Endothelial cell (in vitro differentiated cells): ENCODE measurements at places on chromosomes 4 and X. TPM values are rescaled to one million over a fixed set of nuclear protein-coding genes. Genes with fewer than 3 reads are reported as not detected.

- H3K27me3 ChIP-seq, result peaks cover 2% of the 10 kb centered on the region
- no peak overlapping the region for H3K27ac ChIP-seq
- no peak overlapping the region for H3K4me3 ChIP-seq
- H3K36me3 ChIP-seq, result no peaks in the 10 kb centered on the region
Observed at GRCh38 chrX:71859637-71860036, 51.0 kb upstream of the NHSL2 start.

DNA sequence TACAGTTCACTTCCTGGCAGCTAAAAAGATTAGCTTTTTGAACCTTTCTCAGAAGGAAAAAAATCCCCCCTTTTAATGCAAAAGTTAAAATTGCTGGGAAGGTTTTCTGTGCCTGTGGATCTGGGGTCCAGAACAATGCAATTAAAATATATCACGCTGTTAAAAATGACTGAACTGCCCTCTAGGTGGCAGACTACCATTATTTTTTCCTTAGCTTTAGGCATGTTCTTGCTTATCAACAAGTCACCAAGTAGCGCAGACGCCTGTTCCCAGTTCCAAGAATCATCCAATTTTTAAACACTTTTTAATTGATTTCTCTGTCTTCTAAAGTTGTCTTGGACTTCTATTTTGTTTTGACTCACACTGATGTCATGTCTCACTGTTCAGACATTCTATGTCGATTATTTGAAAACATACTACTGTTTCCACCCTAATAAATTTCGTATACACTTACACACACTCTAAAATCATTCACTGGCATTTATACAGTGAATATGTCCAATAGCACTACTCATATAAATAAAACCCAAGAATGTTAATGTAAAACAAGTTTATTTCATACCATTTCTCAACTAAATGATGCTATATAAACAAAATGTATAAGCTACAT lies 661.6 kb downstream of the RAPGEF2 start:
- no peaks in the 10 kb centered on the region for H3K27me3 ChIP-seq
- DNase-seq, result peak; percentile 50
- no peaks in the 10 kb centered on the region for H3K36me3 ChIP-seq
- H3K4me3 ChIP-seq, result no peak overlapping the region
- H3K4me1 ChIP-seq, result no peaks in the 10 kb centered on the region

DNA sequence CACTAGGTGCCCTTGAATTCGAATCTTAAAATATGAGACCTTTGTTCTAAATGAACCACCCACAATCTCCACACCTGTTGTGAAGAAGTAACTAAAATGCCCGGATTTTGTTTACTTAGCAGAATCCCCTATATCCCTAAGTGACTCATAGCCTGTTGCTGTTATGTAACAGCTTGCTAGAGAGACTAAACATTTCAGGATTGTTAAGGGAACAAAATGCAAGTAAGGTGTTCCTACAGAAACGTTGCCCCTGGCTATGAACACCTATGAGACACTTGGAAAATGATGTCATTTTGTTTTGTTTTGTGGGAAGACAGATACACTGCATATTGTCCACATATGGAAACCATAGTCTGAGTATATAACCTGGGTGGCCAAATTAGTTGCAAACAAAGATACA lies 24.2 kb upstream of the MXRA5 start:
- peaks cover 3% of the 10 kb centered on the region for H3K27me3 ChIP-seq
- no peak overlapping the region for H3K4me3 ChIP-seq
- H3K36me3 ChIP-seq, result no peaks in the 10 kb centered on the region

- no peak overlapping the region for H3K27ac ChIP-seq
- H3K27me3 ChIP-seq, result no peaks in the 10 kb centered on the region
- H3K4me3 ChIP-seq, result no peak overlapping the region
- peaks cover 13% of the 10 kb centered on the region for H3K4me1 ChIP-seq
- DNase-seq, result no peak
Observed at GRCh38 chr4:177509226-177509745, 67.0 kb upstream of the AGA start.

DNA sequence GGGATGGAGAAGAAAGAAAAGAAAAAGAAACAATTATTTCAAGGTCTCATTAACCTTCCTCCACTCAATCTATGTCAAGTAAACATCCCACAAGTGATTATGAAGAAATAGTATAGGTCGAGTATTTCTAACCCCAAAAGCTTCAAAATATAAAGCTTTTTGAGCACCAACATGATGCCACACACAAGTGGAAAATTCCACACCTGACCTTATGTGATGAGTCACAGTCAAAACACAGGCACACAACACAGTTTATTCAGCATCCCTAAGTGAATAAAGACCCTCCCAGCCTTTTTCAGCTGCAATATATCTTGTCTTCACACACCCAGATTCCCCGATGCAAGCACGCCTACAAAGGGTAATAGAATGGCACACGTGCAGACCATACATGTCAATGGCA lies 51.7 kb upstream of the VEGFC start:
- H3K36me3 ChIP-seq, result no peaks in the 10 kb centered on the region
- H3K27me3 ChIP-seq, result no peaks in the 10 kb centered on the region
- no peak overlapping the region for H3K27ac ChIP-seq

The TCEAL6 gene
- not detected for total RNA-seq

- H3K27ac ChIP-seq, result no peak overlapping the region
- no peak for DNase-seq
- H3K4me3 ChIP-seq, result no peak overlapping the region
- H3K27me3 ChIP-seq, result peaks cover 3% of the 10 kb centered on the region
- H3K36me3 ChIP-seq, result no peaks in the 10 kb centered on the region
- peaks cover 8% of the 10 kb centered on the region for H3K4me1 ChIP-seq
Observed at GRCh38 chr4:53925050-53925605, 139.3 kb downstream of the CHIC2 start.

- H3K4me1 ChIP-seq, result peaks cover 3% of the 10 kb centered on the region
- no peak overlapping the region for H3K27ac ChIP-seq
- H3K27me3 ChIP-seq, result no peaks in the 10 kb centered on the region
- no peaks in the 10 kb centered on the region for H3K36me3 ChIP-seq
- peak; percentile 49 for DNase-seq
Observed at GRCh38 chr4:116925900-116926457, 159.4 kb downstream of the TRAM1L1 start.

The GPM6B gene
- total RNA-seq, result 18.8 TPM

GRCh38 chr4:53183754-53184153 lies 182.1 kb downstream of the SCFD2 start:
- no peak for DNase-seq
- no peaks in the 10 kb centered on the region for H3K4me1 ChIP-seq
- H3K27ac ChIP-seq, result no peak overlapping the region
- no peaks in the 10 kb centered on the region for H3K27me3 ChIP-seq
- no peak overlapping the region for H3K4me3 ChIP-seq

DNA sequence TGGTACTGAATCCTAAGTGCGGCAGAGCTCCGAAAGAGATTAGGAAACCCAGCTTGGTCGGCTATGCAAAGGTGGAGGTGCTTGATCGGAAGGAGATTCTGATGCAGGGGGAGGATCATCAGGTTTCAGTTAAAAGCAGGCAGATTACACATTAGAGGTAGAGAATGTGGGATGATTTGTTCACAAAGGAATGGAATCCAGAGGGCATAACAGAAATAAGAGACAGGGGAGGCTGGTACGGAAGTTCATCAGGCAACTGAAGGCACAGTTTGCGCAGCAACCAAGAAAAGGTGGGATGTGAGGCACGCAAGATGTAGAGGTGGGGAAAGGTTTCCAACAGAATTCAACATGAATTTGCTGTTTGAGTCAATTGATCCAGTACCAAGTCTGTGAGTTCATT lies 424 bp upstream of the ZNF330 start:
- peaks cover 17% of the 10 kb centered on the region for H3K4me1 ChIP-seq
- peak overlapping the region; percentile 97 for H3K4me3 ChIP-seq
- peaks cover 1% of the 10 kb centered on the region for H3K27me3 ChIP-seq
- no peaks in the 10 kb centered on the region for H3K36me3 ChIP-seq
- H3K27ac ChIP-seq, result peak overlapping the region; percentile 12
- no peak for DNase-seq

DNA sequence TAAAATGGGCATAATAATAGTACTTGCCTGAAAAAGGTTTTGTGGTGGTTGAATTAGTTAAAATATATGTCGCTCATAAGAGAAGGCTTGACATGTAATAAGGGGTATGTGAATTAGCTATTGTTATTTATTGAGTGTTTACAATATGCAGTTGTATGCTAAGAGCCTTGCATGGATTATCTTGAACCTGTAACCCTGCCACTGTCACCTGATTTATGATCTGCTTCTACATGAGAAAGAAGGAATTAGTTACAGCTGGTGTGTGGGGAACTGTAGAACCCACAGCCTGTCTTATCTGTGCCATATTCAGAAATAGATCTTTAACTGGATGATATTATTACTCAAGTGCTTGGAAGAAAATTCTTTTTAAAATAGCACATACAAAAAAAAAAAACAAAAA lies 227.7 kb downstream of the LDB2 start:
- H3K36me3 ChIP-seq, result peaks cover 34% of the 10 kb centered on the region
- H3K4me3 ChIP-seq, result no peak overlapping the region
- peaks cover 29% of the 10 kb centered on the region for H3K4me1 ChIP-seq
- DNase-seq, result no peak

DNA sequence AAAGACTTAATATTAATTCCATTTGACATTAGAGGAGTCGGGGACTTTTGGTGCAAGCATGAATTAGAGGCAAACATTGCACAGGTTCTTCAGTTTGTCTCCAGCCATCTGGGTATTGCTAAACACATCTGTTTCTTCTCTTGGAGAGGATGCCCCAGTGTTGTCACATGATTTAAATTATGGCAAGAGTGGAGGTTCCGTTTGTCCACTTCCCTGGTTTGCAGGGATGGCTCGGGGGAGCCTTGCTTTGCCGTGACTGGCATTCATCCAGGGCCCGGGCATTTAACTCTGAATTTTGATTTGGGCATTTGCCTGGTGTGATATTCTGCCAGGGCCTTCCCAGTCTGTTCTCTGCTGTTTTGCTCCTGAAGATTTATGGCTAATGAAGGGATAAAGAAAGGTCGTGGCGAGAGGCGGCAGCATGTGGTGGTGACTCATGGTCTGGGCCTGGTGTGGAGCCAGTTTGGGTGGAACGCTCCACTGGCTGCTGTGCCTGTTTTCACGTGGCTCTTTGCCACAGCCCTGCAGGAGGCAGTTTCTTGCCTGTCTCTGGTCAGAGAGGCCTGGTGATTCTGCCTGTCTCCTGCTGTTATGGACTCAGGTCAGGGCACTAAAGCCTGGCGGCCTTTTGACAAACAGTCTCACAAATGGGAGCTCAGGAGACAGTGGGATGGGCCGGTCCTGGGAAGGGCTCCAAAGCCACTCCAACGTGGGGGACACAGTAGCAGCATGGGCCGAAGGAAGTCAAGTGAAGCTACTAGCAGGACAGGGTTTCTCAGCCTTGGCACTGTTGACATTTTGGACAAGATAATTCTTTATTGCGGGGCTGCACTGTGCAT lies 99.4 kb upstream of the PGRMC2 start:
- no peak overlapping the region for H3K27ac ChIP-seq
- no peak for DNase-seq
- no peaks in the 10 kb centered on the region for H3K36me3 ChIP-seq
- no peaks in the 10 kb centered on the region for H3K4me1 ChIP-seq
- no peaks in the 10 kb centered on the region for H3K27me3 ChIP-seq

DNA sequence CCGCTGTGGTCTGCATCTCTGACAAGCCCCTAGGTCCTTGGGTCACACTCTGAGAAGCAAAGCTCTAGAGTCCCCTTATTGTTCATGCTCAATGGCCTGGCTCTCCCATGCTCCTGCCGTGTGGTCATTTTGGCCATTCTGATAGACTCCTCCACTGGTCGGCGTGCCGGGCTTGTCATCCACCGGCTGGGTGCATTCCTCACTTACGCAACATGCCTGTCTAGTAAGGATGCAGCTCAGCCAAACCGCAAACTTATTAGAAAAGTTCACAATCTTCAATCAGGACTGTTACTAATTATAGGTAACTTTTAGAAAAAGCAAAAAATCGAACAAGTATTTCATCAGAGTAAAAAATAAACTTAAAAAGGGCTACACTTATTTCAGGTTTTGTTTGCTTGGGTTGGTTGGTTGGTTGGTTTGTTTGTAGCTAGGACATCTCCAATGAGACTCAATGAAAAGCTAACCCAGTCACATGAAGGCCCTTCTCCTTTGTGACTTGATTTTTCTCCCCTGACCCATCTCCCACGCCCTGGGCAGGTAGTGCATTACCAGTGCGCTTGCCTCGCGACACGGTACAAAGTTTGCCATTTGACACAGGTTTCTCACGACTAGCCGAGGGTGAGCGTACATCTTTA lies 41.0 kb downstream of the IRF2 start:
- H3K36me3 ChIP-seq, result peaks cover 11% of the 10 kb centered on the region
- no peak overlapping the region for H3K4me3 ChIP-seq
- DNase-seq, result no peak
- H3K27ac ChIP-seq, result peak overlapping the region; percentile 40
- H3K4me1 ChIP-seq, result peaks cover 30% of the 10 kb centered on the region
